ENCODE measurements at places on chromosomes 1 and 21.
A peak's percentile ranks its signal among the peaks of the same experiment; 100 is the strongest.

DNA sequence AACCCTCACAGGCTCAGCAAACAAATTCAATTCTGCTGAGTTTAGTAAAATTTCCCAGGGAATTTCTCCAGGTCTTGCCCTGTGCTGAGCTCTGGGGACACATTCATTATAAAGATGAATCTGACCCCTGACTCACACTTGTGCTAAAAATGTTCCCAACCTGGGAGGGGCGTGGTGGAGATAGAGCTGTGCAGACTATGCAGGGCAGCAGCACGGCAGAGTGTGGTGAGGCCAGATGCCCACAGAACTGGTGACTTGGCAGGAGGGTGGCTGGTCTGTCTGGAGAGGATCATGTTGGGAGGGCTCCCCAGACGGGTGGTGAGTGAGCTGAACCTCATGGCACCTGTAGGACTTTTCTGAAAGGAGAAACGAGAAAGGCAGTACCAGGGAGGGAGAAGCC is 31.6 kb downstream of the FAAH start:
- DNase-seq = no peak

GRCh38 chr1:180623579-180624347 is 8.1 kb upstream of the XPR1 start:
- DNase-seq = no peak

- no peak for DNase-seq
Observed at GRCh38 chr21:27572696-27573095, 605.8 kb upstream of the ADAMTS5 start.

DNA sequence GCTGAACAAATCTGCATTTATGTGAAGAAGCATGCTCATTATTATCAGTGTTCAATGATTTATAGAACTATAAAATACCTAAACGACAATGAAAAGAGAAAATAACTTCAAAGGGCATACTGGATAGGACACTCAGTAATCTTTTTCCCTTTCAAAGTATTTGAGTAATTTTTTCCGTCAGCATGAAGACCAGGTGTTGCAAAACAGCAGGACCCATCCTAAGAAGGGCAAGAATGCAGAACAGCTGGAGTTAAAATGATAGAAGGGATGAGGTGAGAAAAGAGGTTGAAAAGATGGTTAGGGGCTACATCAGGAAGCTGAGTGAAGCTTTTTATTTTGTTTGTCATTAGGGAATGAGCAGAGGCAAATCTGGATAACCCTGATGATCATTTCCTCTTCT is 7.1 kb upstream of the RGS18 start:
- DNase-seq = no peak

GRCh38 chr1:153773096-153773921 is 1.9 kb upstream of the SLC27A3 start:
- DNase-seq = peak; percentile 27

GRCh38 chr1:55684131-55684650 is 469.0 kb upstream of the USP24 start:
- no peak for DNase-seq

GRCh38 chr1:234893725-234894630 is 234.7 kb downstream of the TOMM20 start:
- no peak for DNase-seq

DNA sequence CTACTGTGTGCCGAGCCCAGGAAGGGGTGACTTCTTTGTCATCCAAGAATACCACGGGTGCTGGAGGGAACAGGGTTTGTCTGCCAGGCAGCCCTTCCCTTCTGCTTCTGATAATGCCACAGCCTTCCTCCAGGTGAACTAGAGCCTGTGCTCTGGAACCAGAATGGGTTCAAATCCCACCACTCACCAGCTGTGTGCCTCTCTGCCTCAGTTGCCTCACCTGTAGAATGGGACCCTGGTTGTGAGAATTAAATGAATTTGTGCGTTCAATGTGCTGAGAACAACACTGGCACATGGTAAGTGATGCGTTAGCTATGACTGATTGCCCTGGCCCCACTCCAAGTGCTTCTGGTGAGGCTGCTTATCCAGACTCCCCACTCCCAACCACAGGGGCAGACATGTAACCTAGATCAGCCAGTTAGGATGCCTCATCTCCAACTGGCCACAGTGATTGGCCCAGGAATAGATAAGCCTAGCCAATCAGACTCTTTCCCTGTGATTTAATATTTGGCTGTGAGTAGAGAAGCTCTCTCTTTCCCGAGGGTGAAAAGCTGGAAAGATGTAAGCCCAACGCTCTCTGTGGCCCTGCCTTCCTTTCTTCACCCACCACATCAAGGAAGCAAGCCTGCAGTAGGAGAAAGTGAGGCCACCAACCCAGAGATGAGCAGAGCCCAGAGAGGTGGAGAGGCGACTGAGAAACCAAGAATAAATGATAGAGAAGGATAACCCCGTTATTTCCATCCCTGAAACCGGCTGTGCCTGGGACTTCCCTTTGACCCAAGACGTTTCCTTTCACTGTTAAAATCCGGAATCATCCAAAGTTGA is 20.8 kb upstream of the LAPTM5 start:
- no peak for DNase-seq

DNA sequence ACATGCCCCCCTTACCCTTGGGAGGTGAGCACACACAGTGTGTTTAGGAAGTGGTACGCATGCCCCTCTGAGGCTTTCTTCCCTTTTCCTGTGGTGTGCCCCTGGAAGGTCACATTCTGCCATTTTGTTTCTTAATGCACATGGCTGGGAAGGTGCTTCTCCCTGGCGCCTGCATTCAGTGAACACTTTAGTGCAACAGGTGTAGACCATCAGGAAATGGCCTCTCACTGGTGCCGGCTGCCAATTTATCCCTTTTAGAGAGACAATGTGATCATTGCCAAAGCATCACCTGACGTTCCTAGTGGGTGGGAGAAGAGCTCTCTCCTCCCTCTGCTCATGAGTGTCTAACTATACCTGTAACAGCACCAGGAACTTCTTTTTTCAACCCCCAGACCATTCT is 51.8 kb upstream of the PDE9A start:
- no peak for DNase-seq

GRCh38 chr1:219650880-219651279 is 38.0 kb upstream of the ZC3H11B start:
- no peak for DNase-seq

DNA sequence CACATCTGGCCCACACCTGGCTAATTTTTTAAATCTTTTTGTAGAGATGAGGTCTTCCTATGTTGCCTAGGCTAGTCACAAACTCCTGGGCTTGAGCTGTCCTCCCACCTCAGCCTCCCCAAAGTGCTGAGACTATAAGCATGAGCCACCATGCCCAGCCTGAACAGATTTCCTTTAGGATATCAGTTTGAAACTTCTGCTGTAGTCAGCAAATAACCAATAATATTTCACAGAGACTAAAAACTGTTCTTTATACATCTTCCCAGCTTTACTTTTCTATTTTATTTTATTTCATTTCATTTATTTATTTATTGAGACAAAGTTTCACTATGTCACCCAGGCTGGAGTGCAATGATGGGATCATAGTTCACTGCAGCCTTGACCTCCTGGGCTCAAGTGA is 29.9 kb upstream of the TEKT2 start:
- no peak for DNase-seq

DNA sequence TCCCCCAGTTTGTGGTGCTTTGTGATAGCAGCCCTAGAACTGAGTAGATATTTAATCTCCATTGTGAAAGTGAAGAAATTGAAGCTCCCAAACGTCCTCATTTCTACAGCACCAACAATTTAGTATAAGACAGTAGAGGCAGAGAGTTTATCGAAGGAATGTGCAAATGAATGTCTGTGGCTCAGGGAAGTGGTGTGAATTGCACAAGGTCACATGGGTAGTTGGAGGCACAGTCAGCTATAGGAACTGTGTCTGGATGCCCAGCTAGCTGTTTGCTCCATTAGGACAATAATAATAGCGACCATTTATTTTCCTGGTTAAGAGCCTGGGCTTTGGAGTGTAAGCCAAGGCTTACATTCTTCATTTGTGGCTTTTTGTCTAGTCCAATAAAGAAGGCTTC is 144.4 kb upstream of the USP24 start:
- no peak for DNase-seq

- DNase-seq = no peak
Observed at GRCh38 chr1:7474786-7475502, 296.2 kb upstream of the VAMP3 start.

GRCh38 chr1:194908643-194909042 is 1699.6 kb downstream of the KCNT2 start:
- DNase-seq = no peak

- DNase-seq = no peak
Observed at GRCh38 chr1:96715482-96715881, 6.1 kb upstream of the PTBP2 start.

DNA sequence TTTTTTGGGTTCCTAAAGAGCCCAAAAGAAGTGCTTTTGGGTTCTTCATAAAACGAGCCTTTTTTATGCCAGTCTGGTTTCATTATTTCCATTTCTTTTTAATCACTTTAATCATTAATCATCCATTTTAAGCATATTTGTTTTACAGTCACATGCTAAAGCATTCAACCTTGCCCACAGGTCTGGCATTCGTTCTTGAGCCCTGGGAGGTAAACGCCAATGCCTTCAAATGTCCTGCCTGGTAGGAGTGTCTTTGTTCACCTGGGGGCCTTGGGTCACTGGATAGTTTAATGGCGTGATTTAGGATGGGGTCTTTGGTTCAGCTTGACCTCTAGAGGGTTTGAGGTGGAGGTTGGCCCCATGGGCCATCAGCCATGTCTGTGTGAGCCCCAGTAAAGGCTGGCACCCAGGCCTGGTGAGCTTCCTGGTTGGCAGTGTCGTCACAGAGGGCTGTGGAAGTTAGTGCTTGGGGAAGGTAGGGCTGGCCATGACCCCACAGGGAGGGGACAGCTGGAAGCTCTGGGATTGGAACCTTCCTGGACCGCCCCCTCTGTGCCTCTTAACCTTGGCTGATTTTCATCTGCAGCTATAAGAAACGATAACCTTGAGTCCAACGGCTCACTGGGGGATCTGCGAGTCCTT is 20.2 kb downstream of the C1orf174 start:
- DNase-seq = no peak

- no peak for DNase-seq
Observed at GRCh38 chr1:59135761-59136255, 161.1 kb upstream of the FGGY start.

- DNase-seq = no peak
Observed at GRCh38 chr1:214044438-214045214, 56.9 kb downstream of the PROX1 start.

DNA sequence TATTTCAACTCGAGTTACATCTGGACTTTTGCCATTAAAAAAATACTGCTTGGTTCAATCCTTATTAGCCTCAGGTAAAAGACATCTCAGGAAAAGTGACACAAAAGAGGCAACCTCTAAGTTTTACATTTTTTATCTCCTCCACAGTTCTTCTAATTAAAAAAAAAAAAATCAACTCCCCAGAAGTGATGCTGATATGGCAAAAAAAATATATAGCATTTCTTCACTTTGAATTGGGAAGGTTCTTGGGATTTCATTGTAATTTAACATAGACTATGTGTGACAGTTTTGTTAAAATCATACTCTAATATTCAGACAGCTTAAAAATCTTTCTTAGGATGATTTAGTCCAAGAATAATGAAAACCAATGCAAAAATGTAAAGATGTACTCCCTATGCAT is 87.9 kb downstream of the LRRC8C start:
- no peak for DNase-seq

DNA sequence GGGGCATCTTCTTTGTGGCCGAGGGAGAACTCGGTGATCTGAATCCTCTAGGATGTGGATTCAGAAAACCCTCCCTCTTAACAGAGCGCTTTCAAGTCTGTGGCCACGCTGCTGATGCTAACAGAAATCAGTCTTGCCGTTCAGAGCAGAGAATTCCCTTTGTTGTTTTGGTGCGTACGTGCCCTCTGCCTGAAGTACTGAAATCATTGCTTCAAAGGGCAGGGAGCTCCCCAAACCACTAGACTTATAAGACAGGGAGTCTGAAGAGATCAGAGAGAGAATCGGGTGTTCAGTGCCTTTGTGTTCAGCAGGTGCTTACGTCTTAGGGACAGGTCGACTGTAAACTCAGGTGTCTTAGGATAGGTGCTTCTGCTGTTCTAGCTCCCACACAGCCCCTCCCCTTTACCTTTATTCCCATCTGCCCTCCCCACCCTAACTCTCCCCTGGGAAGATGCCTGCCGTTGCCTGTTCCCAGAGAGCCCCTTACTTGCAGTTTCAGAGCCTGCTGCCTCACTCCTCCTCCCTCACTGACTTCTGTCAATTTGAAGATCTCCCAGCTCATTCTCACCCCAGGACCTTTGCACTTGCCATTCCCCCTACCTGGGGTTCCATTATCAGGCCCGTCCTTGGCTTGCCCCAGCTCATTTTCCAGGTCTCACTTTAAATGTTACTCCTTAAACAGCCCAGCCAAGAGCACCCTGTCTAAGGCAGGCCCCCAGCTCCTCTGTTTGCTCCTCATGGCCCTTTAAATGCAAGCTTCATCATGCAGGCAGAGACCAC is 143.0 kb downstream of the CAMTA1 start:
- no peak for DNase-seq

GRCh38 chr1:109793089-109793485 is 29.4 kb upstream of the EPS8L3 start:
- no peak for DNase-seq

DNA sequence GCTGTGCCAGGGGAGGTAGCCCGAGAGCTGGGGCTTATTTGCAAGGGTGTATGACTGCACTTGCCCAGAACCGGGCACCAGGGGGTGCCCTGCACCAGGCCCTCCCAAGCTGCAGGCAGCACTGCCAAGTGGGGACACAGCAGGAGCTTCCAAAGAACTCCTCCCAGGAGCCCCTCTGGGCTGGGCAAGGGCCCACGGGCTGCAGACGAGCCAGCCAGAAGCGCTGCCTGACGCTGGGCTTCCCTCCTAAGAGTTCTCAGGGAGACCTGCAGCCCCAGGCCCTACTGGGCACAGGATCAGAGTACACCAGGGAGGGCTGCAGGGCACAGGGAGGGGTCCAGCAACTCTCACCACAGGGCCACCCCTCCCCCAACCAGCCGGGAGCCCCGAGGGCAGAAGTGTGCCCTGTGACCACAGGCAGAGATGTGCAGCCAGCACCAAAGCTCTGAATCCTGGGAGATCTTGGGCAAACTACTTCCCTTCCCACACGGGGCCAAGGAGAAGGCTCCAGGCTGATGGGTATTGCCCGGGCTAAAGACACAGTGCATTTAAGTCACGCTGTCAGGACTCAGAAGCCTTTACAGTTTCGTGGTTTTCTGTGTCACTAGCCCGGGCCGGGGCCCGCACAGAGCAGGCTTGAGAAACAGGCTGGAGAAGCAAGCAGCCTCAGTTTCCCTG is 63.4 kb downstream of the KCNAB2 start:
- no peak for DNase-seq

- no peak for DNase-seq
Observed at GRCh38 chr1:1047963-1048362, 26.1 kb downstream of the RNF223 start.
